GM12892 (cell line): ENCODE measurements at places on chromosomes 3 and 15.

DNA sequence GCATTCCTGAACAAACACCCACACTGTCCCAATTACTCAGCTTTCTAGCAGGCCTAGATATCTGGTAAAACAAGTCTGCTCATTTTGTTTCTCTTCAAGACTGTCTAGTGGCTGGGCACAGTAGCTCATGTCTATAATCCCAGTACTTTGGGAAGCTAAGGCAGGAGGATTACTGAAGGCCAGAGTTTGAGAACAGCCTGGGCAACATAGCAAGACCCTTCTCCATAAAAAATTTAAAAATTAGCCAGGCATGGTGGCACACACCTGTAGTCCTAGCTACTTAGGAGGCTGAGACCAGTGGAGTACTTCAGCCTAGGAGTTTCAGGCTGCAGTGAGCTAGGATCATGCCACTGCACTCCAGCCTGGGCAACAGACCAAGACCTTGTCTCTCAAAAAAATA lies 6.2 kb upstream of the PTPN23 start:
- DNase-seq: no peak

DNA sequence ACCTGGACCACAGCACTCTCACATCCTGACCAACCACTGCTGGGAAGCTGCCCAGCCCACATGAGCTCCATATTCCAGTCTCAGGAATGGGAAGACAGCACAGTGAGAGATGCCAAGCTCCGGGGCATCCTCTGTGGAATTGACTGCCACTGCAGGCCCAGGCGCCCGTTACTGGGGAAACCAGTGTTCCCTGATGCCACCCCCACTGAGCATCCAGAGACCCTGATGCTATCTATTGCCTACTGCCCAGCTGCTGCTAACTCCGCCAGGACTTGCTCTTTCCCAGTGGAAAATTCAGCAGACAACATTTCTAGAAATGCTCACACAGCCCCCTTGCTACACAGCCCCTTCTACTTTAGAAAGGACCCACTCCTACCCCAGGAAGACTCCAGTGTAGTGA lies 57.6 kb downstream of the CYP19A1 start:
- DNase-seq: no peak

DNA sequence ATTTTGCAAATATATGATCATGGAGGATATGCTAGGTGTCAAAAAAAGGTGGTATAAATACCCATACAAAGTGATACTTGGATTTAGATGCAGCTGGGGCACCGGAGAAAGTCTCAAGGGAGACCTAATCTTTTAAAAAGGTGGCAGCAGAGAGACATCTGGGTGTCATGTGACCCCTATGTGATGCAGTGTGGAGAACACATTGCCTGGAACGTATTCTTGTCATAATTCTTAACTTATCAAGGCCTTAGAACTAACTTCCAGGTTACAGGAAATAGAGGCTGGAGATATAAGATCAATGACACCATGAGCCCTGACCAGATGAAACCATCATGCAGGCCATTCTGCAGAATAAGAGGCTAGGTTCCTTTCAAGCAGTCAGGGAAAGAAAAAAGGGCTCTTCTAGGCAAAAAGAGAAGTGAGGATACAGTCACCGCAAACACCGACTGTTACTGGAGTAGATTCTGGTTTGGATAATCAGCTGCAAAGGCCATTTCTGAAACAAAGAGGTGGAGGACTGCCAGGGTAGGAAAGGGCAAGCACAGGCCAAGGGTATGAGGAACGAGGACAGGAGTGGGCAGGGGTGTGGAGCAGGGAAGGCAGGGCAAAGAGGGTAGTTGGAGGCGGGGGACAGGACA lies 100.6 kb downstream of the OXNAD1 start:
- DNase-seq: no peak

DNA sequence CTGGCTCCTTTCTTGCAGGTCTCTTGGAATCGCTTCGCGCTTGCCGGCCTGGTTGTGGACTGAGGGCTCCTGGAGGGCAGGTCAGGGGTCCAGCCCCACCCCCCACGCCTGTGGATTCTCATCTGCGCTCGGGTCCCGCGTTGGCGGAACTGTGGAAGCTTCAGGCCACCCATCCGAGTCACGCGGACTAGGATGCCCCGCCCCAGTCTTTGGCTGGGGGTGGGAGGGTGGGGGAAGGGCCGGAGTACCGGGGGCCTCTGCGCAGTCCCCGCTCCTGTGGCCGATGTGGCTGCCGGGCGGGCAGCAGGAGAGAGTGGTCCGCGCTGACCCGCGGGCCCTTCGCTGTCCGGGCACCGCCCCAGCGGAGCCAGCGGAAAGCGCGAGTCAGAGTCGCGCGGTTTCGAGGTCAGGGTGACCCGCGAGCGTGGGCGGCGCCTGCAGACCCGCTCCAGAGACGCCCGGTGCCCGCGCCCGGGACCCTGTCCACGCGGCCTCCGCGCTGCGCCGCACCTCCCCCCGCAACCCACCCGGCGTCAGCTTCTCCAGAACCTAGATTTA lies 114.2 kb downstream of the KLF13 start:
- DNase-seq: no peak

GRCh38 chr3:172152874-172153273 lies 113.5 kb downstream of the FNDC3B start:
- DNase-seq: no peak

- DNase-seq: no peak
Observed at GRCh38 chr15:86163816-86164215, 84.1 kb downstream of the AGBL1 start.

DNA sequence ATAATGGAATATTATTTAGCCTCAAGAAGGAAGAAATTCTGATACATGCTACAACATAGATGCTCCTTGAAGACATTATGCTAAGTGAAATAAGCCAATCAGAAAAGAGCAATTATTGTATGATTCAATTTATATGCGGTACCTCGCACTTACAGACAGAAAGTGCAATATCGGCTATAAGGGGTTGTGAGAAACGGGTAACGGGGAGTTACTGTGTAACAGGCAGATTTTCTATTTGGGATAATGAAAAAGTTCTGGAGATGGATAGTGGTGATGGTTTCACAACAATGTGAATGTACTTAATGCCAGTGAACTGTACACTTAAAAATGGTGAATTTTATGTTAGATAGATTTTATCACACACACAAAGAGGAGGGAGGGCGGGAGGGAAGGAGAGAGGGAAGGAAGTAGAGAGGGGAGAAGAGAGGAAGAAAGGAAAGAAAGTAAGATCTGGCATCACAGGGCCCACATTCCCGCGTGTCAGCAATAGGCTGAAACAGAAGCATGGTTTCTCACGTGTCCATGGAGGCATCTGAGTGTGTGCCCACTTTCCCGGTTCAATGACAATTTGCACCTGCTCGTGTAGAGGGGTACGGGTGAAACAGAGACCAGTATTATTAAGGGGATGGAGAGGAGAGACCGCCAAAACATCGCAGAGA lies 700 bp upstream of the BLM start:
- no peak for DNase-seq

DNA sequence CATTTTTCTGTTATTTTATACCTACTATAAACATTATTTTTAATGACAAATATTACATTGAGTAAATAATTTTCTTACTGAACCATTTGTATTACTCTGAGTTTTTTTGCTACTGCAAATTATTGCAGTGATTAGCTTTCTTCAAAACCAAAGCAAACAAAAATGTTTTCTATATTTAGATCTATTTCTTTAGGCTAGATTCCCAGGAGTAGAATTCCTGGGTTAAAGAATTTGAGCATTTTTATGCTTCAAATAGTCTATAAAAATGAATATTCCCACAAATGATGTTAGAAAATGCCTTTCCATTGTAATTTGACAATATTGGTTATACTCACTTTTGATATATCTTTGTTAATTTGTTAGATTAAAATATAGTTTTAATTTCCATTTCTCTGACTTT lies 76.8 kb downstream of the LEKR1 start:
- no peak for DNase-seq

GRCh38 chr3:45098310-45098709 lies 47.9 kb downstream of the CDCP1 start:
- DNase-seq: no peak

DNA sequence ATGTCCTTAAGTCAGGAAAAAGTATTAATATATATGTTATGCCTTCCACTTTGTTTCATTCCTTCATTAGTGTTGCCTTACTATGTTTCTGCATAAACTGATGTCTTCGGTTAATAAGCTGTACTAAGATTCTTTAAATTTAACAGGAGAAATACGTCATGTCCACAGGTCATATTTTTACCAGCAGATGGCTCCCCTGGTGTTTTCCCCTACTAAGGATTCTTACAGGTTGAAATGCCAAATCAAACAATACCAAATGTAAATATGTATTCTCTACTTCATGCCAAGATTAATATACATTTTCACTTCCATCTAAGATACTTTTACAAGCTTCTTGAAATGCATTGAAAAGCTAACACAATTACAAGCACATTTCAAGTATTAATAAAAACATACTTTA lies 1602.1 kb downstream of the SI start:
- no peak for DNase-seq

DNA sequence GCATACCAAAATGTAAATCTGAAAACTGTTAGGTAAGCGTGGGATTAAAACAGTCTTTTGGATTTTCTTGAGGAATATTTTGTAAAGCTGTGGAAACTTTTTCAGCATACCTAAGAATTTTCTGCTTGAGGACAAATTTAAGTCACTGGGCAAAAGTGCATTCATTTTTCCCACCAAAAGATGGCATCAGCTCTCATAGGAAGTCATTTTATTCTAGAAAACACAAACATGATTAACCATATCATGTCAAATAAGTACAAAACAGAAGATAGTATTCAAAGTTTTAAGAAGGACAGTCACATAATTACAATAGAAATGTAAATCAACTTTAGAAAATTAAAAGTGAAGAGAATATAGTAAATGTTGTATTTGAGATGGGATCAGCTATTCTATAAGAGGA lies 63.5 kb downstream of the SLC49A4 start:
- no peak for DNase-seq

- no peak for DNase-seq
Observed at GRCh38 chr15:62104401-62104800, 37.6 kb downstream of the C2CD4A start.

DNA sequence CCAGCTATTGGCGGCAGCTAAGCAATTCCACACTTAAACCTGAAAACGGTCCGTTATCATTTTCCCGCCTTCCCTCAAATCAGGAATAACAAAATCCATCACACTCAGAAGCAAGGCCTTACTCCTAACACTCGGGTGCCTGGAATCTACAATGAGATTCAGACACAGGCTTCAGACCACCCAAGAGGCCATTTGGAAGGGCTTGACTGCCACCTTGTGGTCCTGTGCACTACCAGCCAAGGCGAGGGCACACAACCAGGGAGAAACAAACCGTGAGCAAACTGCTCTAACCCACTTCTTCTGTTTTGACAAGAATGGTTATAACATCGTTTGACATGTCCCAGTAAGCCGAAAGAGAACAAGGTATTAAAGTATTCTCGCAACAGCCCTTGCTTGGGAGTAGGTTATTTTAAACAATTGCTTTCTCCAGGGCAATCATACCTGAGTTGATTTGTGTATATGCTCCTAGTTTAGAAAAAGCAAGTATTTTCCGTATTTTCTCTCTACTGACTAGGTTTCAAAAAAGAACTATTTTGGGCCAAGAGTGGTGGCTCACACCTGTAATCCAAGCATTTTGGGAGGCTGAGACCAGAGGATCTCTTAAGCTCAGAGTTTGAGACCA lies 40.1 kb upstream of the TAFA4 start:
- DNase-seq: peak; percentile 5

DNA sequence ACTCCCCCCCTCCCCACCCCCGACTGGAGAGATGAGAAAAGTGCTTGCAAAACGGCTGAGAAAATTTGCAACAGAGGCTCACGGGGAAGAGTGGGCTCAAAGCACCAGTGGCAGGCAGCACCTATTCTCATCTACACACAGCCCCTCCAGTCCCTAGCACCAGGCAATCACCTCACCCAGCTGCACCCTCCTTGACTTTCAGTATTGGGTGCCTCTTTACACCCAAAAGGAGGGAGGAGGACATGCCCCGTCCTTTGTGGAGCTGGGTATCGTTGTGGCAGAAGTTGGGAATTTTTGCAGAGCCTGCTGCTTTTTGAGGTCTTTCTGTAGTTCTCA lies 182.8 kb upstream of the TOPAZ1 start:
- DNase-seq: no peak

DNA sequence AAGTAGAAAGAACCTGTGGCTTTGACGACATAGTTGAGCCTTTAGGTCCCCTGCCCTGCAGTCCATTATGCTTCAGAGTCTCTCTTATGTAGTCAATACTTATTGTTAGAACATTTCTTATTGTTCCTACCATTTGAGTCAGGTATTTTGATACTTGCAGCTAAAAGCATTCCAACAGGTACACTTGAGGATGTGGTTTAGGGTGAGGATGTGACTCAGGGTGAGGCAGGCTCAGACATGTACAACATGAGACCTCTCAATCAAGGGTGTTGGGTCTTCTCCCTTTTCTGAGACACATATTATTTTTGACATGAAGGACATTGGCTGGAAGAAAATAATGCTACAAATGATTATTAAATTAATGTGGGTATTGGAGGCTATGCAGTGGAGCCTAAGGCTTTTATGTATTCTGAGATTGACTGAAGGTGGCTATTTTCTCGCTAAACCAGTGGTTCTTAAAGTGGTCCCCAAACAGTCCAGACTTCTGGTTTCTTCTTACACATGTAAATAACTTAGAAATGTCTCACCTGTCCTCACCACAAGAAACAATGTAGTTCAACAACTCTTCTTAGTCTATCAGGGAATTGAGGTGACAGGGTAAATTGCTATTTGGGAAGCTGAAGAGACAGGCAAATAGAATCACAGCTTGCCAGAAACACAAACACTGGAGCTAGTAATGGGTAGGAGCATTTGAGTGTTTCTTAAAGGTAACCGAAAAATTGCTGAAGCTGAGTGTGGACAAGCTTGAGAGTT lies 135.5 kb upstream of the ZPLD1 start:
- no peak for DNase-seq

DNA sequence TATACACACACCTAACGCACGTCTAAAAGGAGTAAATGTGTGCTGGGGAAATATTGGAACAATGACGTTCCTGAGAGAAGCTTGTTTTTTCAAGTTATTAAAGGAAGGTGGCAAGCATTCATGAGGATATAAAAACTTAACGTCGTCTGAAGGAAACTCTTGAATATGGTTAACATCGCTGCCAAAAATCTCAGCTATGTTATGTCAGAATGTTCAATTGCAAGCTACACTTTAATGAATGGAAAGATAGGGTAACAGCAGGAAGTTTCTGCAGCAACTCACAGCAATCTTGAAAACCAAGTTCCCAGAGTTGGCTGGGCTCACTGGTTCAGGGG lies 54.3 kb upstream of the MEF2A start:
- no peak for DNase-seq

DNA sequence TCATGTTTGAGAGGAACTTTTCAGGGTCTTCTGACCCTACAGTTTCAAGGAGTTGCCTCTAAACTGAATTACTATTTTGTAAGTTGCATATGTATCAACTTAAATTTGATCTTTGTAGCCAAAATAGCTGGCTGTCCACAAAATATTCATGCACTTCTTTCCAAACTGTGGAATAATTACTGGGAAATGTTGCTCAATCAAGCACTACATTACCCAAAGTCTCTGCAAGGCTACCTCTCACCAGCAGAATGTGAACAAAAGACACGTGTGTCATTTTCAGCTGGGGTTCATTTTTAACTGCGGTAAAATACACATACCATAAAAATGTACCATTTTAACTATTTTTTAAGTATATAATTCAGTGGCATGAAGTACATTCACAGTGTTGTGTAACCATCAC lies 320.4 kb downstream of the CTNNB1 start:
- DNase-seq: no peak

- no peak for DNase-seq
Observed at GRCh38 chr3:61699622-61700021, 138.3 kb downstream of the PTPRG start.
